ENCODE measurements at places on chromosomes 12 and 14.

- no peak for DNase-seq
Measured at GRCh38 chr12:7991535-7991934, 41.0 kb upstream of the FOXJ2 start.

GRCh38 chr12:111409780-111410430 lies 4.2 kb downstream of the SH2B3 start:
- DNase-seq = no peak

DNA sequence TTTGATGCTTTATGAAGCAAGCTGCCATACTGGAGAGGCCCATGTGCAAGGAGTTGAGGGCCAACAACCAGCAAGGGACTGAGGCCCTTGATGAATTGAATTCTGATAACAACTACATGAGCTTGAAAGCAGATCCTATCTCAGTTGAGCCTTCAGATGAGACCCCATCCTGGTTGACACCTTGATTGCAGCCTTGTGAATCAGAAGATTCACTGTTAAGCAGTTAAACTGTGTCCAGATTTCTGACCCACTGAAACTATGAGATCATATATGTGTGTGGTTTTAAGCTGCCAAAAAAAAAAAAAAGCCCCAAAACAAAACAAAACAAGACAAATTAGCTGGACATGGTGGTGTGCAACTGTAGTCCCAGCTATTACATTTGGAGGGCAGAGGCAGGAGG lies 42.1 kb downstream of the GPR19 start:
- DNase-seq = no peak

GRCh38 chr12:31324845-31325523 lies 966 bp downstream of the SINHCAF start:
- DNase-seq = no peak

GRCh38 chr12:6266541-6266966 lies 43.9 kb upstream of the PLEKHG6 start:
- DNase-seq = no peak

DNA sequence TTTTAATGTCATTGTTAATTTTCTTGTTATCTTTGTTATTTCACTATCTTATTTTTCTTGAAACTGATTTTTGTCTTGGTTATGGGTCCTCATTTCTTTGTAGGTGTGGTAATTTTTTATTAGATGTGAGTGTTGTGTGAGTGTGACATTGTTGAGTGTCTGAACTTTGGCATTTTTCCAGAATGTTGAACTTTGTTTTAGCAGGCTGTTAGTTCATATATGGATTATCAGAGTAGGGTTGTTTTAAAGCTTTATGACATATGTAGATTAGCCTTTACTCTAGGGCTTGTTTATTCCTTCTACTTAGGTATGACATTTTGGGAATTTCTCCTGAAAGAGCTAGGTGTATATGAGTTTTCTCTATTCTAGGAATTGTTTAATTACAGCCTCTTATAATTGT lies 103.9 kb downstream of the ARID2 start:
- DNase-seq = no peak

DNA sequence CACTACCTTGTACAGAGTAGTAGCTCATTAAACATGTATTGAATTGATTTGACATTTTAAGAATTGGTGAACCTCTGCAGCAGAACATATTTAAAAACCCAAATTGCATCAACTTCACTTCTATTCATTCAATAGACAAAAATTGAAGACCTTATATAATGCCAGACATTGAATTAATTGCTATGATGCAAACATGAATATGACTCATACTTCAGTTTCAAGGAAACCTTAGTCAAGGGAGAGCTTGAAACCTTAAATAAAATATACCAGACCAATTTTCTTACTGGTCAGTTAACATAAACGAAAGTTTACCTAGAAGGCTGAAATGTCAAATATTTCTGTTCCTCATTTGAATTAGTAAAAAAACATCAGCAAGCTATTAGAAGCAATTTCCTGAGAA lies 5.0 kb upstream of the MGAT4C start:
- no peak for DNase-seq

DNA sequence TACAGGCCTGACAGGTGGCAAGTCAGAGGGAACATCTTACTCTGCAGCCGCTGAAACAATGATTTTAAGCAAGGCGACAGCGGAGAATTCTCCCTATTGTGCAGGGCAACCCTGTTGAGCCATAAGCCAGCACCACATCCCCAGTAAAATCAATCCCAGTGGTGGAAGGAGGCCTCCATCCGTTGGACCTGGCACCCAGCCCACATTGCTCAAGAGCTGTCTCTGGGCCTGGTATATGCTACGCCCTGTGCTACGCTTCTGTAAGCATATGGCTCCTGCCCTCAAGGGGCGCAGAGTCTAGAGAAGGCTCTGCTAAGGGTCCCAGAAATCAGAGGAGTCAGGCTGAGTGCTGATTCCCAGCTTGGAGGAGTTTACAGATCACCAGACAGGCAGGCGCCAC lies 265.5 kb downstream of the CACNA1C start:
- DNase-seq = no peak

- DNase-seq = no peak
Measured at GRCh38 chr14:35766700-35767082, 42.4 kb downstream of the RALGAPA1 start.

GRCh38 chr12:10891937-10892336 lies 7.9 kb upstream of the PRH1 start:
- DNase-seq = no peak

- DNase-seq = no peak
Measured at GRCh38 chr12:87054226-87054625, 798.0 kb upstream of the MGAT4C start.

GRCh38 chr14:102949801-102950451 lies 27.5 kb downstream of the AMN start:
- DNase-seq = no peak

GRCh38 chr12:90842477-90842876 lies 112.5 kb downstream of the CCER1 start:
- DNase-seq = no peak

DNA sequence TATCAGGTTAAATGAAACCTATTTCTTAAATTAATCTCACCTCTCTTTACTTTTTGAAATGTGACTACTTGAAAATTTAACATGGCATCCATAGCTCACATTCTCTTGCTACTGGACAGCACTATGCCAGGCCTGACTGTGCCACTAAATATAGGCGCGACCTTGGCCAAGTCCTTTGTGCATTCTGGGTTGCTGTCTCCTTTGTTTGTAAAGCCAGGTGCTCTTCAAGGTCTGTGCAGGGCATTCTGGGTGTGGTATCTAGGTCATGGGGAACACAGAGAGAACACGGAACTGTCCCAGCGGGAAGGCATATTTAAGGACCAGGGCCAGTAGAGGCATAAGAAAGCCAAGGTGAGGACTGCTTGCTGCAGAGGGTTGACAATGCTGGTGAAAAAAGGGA lies 121.2 kb downstream of the ZNF664 start:
- DNase-seq = no peak

DNA sequence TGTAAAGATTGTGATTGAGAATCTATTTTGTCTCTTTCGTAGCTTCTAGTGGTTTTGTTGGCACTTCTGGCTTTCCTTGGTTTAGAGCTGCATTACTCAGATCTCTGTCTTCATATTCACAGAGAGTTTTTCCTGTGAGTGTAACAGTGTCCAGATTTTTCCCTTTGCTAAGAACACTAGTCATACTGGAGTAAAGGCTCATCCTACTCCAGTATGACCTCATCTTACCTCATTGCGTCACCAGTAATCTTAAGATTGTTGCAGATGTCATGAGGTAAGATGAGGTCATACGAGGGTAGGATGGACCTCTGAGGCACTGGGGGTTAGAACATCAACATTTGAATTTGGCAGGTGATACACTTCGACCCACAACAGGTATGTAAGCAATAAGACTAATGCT lies 461.2 kb downstream of the FLRT2 start:
- DNase-seq = no peak

DNA sequence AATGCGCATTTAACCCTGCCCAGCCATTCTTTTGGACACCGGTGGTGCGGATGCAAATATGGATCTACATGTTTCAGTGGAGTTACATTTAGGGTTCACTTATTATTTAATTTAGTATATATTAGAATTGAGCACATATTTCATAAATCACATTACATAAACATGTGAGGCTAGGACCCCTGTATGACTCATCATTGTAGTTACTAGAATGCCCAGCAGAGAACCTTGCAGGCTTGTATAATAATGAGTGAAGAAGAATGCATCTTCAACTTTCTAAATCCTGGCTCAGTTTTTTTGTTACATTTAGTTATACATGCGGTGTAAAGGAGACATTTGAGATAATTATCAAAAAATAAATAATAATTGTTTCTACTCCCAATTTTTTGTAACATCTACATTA lies 369.0 kb downstream of the ATP23 start:
- DNase-seq = no peak

GRCh38 chr14:20383636-20384035 lies 29.7 kb downstream of the TEP1 start:
- no peak for DNase-seq
